ENCODE measurements at places on chromosomes 11 and 22.

DNA sequence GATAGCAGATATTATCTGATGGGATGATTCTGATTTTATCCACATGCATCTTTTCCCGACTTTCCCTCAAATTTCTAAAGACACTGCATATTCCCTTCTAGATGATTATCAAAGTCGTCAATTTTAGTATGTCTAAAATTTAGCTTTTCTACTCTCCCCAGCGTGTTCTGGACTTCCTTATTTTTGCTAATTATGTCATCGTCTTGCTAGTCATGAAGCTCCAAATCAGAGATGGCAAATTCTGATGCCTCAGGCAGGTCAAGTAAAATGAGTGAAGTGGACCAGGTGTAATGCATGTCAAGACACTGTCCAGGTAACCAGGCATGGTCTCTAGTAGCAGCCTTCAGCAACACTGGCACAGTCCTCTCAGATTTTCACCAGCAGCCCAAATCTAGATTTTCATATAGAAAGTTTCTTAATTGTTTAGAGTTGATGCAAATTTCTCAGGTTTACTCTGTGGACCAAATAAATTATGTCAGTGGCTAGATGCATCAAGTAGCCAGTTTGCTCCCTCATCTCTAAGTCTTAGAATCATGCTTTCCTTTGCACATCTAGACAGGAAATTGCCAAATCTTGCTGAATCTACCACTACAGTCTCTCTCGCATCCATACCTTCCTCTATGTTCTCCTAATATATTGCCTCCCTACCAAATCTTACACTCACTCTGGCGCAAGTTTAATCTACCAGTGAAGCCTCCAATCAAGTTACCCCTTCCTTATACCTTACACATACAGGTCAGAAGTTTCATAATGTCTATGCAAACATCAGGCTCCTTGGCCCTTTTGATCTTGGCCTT, 10.6 kb downstream of the HSD17B12 start:
- no peak for DNase-seq

DNA sequence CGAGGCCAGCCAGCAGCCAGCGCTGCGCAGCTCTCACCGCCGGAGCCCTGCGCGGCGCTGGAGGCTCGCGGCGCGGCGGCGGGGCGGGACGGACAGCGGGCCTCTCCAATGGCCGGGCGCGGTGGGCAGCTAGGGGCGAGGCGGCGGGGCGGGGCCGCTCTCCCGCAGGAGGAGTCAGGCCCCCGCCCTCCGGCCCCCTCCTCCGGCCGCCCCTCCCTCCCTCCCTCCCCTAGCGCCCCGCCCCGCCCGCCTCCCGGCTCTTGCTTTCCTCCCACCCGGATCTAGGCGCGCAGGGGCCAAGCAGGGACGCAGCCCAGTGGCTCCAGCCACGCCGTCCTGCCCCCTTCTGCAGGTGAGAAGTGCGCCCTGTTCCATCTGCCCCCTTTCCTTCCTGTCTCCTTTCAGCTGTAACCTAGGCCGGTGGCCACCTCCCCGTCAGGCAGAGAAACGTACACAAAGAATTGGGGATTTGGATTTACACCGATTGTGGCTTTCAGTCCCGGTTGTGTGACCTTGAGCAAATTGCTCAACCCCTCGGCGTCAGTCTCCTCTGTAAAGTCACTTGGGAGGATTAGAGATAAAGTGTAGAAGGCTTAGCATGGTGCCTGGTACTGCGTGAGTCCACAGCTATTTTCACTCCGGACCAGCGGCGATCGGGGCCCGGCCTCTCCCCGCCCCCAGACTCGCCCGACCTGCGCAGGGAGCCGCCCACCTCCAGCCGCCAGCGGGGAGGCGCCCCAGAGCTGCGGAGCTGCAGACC, at the start of gene FZD4:
TSS of gene FZD4 (minus strand) at position 35 of the 760 bp plus-strand sequence. CDS start 310 bp downstream, outside the sequence.
- DNase-seq = peak; percentile 92

DNA sequence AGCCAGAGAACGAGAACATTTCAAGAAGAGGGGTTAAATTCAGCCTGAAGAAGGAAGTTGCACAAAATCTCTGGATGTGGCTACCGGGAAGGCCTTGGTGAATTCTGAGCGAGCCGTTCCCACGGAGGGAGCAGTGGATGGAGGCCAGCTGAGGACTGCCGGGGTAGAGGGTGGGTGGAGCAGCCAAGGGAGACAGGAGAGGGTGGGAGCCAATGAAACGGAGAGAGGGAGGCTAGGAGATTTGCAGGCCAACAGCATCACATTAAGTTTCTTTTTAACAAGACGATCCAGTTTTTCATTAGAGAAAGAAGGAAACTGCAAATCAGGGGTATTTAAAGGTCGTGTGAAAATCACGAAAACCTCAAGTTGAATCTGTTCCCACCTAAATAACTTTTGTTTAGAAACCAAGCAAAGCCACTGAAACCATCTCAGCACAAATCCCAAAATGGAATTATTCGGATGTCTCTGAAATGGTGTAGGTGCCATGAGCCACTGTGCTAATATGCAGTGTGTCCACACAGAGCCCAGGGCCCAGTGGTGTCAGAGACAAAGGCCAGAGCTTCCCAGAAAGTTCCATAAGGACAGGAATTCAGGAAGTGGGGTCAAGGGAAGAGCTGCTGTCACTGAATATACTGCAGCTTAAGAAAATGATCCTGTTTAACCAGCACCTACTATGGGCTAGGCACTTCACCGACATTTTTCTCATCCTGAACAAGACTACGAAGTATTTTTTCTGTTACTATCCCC, 59.7 kb upstream of the SLC35C1 start:
- DNase-seq = no peak

DNA sequence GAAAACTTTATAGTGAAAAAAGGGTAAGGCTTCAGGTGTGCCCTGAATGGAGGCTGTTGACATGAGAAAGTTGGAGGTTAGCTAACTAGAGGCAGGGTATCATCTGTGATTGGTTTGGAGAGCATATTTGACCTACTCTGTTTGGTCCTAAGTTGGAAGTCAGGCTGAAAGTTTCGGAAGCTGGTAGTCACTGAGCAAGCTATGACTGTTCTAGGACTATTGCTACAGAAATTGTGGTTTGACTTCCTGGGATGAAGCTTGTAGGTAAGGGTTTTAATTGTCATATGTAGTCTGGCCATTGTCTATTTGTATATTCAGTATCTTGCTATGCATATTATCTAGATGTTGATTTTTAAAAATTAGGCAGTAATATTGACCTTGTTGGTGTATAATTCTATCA, 565.0 kb downstream of the TMEM135 start:
- DNase-seq = no peak

- no peak for DNase-seq
These were observed 52.4 kb upstream of the TTLL12 start for GRCh38 chr22:43239193-43239780.

DNA sequence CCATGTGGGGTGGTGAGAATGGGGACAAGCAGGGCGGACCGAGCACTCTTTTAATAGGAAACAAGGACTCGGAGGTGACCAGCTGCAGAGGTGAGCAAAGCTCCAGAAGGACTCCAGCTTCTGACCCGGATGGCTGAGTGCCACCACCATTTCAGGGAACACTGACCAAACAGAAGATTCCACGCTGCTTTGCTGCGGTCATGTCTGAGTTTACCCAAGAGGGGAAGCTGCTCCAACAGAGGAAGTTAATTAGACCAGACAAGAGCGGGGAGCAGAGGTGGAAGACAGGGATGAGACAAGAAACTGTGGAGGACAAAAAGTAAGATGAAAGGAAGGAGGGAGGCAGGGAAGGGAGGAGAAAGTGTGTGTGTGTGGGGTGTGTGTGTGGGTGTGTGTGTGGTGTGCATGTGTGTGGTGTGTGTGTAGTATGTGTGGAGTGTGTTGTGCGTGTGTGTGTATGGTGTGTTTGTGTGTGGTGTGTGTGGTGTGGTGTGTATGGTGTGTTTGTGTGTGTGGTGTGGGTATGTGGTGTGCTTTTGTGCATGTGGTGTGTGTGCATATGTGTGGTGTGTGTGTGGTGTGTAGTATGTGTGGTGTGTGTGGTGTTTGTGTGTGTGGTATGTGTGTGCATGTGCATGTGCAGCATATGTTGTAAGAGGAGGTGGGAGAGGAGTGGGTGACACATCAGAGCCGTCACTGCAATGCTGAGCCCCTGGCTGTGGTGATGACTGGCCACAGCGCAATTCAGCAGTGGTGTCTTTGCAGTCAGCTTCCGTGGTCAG, 82.2 kb upstream of the AKIP1 start:
- no peak for DNase-seq

- no peak for DNase-seq
These were observed 28.5 kb upstream of the RBX1 start for GRCh38 chr22:40922484-40923303.

GRCh38 chr11:13280092-13280722, 2.6 kb downstream of the BMAL1 start:
- DNase-seq = no peak

GRCh38 chr11:64854534-64855502, 10.4 kb upstream of the CDC42BPG start:
- DNase-seq = no peak

- no peak for DNase-seq
These were observed 1.2 kb upstream of the DRG1 start for GRCh38 chr22:31398231-31398630.

DNA sequence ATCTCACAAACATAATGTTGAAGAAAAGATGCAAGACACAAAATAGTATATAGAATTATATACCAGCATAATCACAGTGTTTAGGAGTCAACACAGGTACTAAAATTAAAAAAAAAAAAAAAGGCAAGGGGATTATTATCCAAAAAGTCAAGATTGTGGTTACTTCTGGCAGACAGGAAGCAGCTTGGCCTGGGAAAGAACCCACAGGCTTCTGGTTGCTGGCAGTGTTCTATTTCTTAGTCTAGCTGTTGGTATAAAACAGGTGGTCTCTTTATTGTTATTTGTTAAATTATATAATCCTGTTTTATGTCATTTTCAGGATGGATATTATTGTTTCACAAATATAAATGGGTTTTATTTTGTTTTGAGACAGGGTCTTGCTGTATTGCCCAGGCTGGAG, 54.0 kb downstream of the C11orf58 start:
- no peak for DNase-seq

- DNase-seq = no peak
These were observed 72.6 kb downstream of the CD82 start for GRCh38 chr11:44638032-44638431.

- no peak for DNase-seq
These were observed 16.9 kb upstream of the C22orf42 start for GRCh38 chr22:32175683-32176644.

DNA sequence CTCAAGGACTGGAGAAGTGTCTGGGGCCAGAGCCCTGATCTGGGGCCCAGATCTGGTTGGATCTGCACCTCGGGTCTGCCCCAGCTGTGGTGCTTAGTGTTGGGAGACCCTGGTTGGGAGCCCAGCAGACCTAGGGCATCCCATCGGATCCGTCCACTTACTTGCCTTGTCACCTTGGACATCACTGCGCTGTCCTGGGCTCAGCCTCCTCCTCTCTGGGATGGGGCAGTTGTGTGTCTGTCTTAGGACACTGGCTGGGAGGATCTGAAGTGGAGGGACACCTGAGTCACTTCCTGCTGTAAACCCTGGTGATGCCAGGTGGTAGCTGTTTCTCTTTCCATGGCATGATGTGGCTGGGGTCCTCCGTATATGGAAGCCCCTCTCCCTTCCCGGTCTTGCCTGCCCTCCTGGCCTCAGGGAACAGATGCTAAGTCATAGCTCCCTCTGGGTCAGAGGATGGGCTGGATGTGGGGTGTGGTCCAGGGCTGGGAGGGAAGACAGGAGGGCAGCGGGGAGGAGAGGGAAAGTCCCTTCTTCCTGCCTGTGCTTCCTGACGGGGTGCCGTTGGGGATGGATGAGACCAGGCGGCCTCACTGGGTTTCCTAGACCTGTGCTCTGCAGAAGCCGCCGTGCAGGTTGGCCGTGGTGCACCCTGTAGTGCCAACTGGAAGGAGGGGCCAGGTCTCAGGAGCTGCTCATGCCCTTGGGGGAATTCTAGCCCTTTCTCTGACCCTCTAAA, 12.1 kb upstream of the OMP start:
- DNase-seq = no peak

DNA sequence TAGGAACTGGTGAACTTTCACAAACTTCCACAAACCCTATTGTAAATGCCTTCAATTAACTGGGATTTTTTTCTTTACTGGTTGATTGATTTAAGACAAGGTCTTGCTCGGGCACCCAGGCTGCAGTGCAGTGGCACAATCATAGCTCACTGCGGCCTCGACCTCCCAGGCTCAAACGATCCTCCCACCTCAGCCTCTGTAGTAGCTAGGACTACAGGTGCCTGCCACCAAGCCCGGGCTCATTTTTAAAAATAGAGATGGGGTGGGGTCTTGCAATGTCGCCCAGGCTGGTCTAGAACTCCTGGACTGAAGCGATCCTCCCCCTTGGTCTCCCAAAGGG, 35.7 kb upstream of the POLA2 start:
- DNase-seq = no peak

DNA sequence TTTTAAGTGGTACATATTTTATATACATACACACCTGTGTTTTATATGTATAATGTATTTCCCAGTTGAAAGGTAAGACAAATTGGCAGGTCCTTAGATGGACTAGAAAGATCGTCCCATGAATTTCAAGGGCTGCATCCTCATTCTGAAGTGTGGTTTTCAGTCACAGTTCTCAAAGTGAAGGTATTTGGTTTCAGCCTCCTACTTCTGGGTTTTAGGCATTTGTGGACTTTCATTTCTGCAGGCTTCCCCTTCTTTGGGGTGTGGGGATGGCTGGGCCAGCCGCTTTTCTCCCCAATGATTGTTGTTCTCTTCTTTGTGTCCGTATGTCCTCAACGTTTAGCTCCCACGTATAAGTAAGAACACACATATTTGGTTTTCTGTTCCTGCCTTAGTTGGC, 10.0 kb downstream of the DCPS start:
- DNase-seq = no peak

DNA sequence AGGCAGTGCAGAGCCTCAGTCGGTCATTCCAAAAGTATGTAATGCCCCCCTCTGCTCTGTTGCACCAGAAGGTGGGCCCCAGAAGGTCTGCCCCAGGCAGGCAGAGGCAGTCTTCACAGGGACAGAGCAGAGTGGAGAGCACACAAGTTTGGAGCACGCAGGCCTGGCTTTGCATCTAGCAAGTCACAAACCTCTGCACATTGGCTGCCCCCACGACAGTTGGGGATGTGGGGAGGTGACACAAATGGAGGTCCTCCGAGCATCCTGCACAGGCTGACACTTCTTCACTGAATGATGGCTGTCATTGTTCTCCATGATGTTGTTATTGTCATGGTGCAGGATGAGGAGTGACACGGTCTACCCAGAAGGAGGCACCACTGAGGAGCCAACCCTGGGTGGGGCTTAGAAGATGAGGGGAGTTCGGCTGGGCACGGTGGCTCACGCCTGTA, 11.9 kb downstream of the TOM1 start:
- DNase-seq = no peak

DNA sequence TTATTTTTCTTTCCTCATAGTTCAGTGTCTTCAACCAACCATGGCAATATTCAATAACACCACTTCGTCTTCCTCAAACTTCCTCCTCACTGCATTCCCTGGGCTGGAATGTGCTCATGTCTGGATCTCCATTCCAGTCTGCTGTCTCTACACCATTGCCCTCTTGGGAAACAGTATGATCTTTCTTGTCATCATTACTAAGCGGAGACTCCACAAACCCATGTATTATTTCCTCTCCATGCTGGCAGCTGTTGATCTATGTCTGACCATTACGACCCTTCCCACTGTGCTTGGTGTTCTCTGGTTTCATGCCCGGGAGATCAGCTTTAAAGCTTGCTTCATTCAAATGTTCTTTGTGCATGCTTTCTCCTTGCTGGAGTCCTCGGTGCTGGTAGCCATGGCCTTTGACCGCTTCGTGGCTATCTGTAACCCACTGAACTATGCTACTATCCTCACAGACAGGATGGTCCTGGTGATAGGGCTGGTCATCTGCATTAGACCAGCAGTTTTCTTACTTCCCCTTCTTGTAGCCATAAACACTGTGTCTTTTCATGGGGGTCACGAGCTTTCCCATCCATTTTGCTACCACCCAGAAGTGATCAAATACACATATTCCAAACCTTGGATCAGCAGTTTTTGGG, at the start of gene OR51T1:
TSS of gene OR51T1 (plus strand) at position 41 of the 641 bp plus-strand sequence. CDS start at position 41, 0 bp downstream.
- no peak for DNase-seq

- no peak for DNase-seq
These were observed 11.0 kb upstream of the SHANK2 start for GRCh38 chr11:71263386-71263785.
